Breast epithelium (tissue), 4 donors: ENCODE measurements at places on chromosomes 6 and 20.

DNA sequence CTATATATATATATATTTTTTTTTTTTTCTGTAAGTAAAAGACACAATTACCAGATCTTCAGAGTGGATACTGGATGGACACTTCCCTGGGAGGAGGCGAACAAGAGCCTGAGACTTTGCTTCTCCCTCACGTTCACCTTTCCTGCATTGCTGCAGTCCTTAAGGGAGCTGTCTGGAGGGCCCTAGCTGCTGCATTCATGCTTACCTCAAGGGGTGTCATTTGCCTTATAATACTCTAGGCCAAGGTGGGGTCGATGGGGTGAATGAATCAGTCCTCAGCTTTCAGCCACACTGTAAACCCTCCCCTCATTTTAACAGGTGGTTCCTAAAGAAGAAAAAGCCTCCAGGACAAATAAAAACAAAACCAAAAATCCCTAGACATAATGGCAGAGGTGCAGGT lies 34.8 kb upstream of the CD83 start:
- DNase-seq: no peak
- H3K27ac ChIP-seq: no peak overlapping the region
- no peaks in the 10 kb centered on the region for H3K36me3 ChIP-seq
- no peaks in the 10 kb centered on the region for H3K4me1 ChIP-seq
- no peak overlapping the region for H3K4me3 ChIP-seq

GRCh38 chr20:41003143-41003935 lies 25.3 kb upstream of the TOP1 start:
- peak overlapping the region; percentile 88 for H3K27ac ChIP-seq
- no peaks in the 10 kb centered on the region for H3K36me3 ChIP-seq
- DNase-seq: peak; percentile 60
- no peaks in the 10 kb centered on the region for H3K27me3 ChIP-seq
- H3K4me3 ChIP-seq: no peak overlapping the region
- H3K4me1 ChIP-seq: no peaks in the 10 kb centered on the region

GRCh38 chr6:157840776-157841175 lies 17.7 kb downstream of the SNX9 start:
- H3K4me1 ChIP-seq: no peaks in the 10 kb centered on the region
- H3K4me3 ChIP-seq: no peak overlapping the region
- no peak overlapping the region for H3K27ac ChIP-seq

- no peaks in the 10 kb centered on the region for H3K27me3 ChIP-seq
- no peak for DNase-seq
- H3K36me3 ChIP-seq: no peaks in the 10 kb centered on the region
- H3K4me3 ChIP-seq: no peak overlapping the region
Measured at GRCh38 chr6:140806431-140806830, 1326.3 kb upstream of the GJE1 start.

GRCh38 chr20:11766961-11767360 lies 150.7 kb upstream of the BTBD3 start:
- no peak for DNase-seq
- H3K27ac ChIP-seq: no peak overlapping the region
- no peaks in the 10 kb centered on the region for H3K36me3 ChIP-seq
- no peak overlapping the region for H3K4me3 ChIP-seq
- no peaks in the 10 kb centered on the region for H3K4me1 ChIP-seq

GRCh38 chr6:106939848-106940247 lies 34.7 kb downstream of the CD24 start:
- H3K27me3 ChIP-seq: no peaks in the 10 kb centered on the region
- no peaks in the 10 kb centered on the region for H3K36me3 ChIP-seq
- H3K4me1 ChIP-seq: no peaks in the 10 kb centered on the region

DNA sequence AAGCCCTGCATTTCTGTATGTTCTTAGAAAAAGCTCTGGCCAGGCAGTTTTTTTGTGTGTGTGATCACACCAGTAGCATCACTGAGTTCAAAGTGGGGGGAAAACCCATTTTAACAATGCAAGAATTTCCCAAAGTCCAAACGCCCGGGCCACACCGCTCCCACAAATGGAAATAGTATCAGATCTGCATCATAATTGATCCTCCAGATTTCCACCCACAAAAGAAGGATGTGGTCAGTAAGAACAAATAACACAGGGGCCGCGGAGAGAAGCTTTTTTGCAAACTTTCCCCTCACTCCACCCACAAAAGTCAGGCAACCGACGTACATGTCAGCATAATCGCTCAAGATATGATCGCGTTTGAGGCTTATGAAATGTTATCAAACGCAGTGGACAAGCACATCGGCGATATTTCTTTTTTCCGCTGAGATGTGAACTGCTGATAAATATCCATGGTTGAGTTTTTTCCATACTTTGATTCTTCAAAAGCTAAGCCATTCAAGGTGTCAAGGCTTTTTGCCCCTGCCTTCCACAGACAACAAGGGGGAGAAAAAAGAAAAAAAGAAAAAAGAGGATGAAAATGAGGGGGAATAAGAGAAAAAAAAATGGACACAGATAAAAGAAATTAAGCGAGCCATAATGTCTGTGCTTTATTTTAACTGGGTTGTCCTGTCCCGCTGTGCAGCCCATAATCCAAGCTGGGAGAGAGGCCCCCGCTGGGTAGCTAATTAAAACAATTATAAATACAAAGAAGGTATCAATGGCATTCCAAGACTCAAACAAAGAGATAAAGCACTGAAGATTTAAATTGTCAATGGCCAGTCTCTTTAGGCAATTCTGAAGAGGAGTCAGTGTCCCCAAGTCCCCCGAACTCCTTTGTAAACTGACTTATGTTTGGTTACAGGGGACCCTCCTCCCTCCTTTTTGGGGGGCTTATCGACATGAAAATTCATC lies 143.5 kb downstream of the ZFP64 start:
- DNase-seq: no peak
- H3K4me1 ChIP-seq: no peaks in the 10 kb centered on the region
- no peaks in the 10 kb centered on the region for H3K27me3 ChIP-seq
- H3K4me3 ChIP-seq: no peak overlapping the region

GRCh38 chr20:23659989-23660837 lies 22.5 kb upstream of the CST3 start:
- H3K27me3 ChIP-seq: no peaks in the 10 kb centered on the region
- DNase-seq: no peak
- H3K36me3 ChIP-seq: no peaks in the 10 kb centered on the region
- peak overlapping the region; percentile 40 for H3K27ac ChIP-seq

DNA sequence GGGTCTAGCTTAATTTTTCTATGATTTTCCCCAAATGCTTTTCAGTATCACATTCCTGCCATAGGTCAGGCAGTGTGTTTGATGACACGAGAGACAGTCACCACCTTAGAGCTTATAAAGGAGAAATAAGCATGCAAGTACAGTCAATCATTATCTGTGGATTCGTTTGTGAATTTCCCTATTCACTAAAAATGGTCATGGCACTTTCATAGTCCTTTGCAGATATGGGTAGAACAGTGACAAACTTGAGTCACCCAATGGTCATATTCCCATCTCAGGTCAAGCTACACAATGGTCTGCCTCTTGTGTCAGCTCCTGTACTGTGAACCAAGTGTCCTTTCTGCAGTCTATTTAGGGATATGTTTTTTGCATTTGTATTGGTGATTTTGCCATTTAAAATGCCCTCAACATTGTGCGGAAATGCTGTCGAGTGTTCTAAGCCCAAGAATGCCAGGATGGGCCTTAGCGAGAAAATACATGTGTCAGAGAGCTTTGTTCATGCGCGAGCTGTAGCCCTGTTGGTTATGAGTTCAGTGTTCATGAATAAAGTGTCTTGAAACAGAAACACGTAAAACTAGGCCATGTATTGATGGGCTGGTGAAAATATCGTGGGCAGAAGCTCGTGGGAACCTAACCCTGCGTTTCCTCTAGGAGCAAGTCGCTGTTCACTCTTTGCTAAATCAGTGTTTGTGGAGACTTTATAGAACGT lies 19.8 kb downstream of the SUMO4 start:
- no peak overlapping the region for H3K4me3 ChIP-seq
- no peaks in the 10 kb centered on the region for H3K27me3 ChIP-seq
- no peaks in the 10 kb centered on the region for H3K36me3 ChIP-seq
- DNase-seq: no peak
- no peaks in the 10 kb centered on the region for H3K4me1 ChIP-seq

DNA sequence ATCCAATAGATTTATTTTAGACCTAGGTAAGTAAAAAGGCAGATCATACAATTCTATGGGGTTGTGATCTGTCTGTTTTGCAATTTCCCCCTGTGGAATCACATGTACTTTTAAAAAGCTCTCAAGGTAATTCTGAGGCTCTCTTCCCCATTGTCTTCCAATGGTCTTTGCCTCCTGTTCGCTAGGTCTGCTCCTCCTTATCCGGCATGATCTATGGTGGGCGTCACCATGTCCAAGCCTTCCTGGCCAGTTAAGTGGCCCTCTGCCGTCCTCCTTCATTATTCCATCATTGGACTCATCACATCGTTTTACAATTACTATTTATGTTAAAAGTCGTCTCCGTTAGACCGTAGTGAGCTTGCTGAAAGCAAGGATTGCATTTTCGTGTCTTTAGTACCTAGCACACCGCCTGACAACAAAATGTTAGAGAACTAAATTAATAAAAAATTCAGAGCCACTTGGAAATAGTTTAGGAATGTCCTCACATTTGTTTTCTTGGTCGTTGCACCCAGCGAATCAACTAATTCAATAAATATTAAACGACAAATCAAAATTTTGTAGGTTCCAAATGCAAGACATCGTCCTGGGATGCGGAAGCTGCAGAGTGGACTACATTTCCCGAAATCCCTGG lies 2.2 kb upstream of the STXBP5 start:
- H3K27ac ChIP-seq: peak overlapping the region; percentile 98
- H3K4me1 ChIP-seq: no peaks in the 10 kb centered on the region
- DNase-seq: no peak
- no peaks in the 10 kb centered on the region for H3K27me3 ChIP-seq

DNA sequence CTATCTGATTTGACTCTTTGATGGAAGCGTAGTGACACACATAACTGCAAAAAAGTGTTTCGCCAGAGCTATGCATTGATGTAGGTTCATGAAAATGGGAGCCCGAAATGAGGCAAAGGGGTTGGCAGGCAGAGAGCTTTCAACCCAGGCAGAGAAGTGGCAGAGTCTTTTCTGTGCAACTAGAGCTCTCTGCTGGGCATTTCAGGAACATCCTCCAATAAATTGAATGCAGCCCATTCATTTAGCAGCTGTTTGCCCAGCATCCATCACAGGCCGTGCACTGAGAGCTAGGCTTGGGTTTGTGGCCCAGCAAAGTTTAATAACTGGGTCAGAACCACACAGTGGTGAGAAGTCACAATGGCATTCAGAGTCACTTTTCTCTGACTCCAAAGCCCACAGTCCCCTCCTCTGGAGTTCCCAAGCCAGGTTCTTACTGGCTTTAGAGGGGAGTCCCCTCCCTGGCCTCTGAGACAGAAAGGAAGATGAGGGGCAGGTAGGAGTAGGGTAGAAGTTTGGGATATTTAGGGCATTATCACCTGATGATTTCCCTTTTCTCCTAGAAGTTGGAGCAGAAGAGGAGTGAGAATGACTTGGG lies 31.8 kb upstream of the ELMO2 start:
- H3K36me3 ChIP-seq: no peaks in the 10 kb centered on the region
- no peak for DNase-seq
- no peaks in the 10 kb centered on the region for H3K4me1 ChIP-seq
- H3K27ac ChIP-seq: no peak overlapping the region
- H3K4me3 ChIP-seq: no peak overlapping the region
